ENCODE measurements at places on chromosomes 5 and 9.

DNA sequence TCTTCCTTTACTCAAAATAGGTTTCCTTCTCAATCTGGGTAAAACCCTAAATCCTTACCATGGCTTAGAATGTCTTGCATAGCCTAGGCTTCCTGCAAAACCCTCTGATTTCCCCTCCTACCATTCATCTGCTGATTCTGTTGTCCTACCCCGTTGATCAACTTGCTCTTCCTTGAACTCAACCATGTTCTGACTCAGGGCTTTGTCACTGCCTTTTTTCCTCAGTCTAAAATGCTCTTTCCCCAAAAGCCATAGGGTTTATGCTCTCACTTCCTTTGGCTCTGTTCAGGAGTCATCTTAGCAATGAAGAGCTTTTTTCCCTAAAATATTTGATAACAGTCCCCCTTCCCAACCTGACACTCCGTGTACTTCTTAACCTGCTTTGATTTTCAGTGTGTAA, 79.4 kb upstream of the IZUMO3 start:
- no peak for DNase-seq

- peak; percentile 40 for DNase-seq
Observed at GRCh38 chr5:145797336-145797735, 37.8 kb downstream of the PRELID2 start.

- no peak for DNase-seq
Observed at GRCh38 chr5:41457094-41457493, 53.3 kb downstream of the PLCXD3 start.

DNA sequence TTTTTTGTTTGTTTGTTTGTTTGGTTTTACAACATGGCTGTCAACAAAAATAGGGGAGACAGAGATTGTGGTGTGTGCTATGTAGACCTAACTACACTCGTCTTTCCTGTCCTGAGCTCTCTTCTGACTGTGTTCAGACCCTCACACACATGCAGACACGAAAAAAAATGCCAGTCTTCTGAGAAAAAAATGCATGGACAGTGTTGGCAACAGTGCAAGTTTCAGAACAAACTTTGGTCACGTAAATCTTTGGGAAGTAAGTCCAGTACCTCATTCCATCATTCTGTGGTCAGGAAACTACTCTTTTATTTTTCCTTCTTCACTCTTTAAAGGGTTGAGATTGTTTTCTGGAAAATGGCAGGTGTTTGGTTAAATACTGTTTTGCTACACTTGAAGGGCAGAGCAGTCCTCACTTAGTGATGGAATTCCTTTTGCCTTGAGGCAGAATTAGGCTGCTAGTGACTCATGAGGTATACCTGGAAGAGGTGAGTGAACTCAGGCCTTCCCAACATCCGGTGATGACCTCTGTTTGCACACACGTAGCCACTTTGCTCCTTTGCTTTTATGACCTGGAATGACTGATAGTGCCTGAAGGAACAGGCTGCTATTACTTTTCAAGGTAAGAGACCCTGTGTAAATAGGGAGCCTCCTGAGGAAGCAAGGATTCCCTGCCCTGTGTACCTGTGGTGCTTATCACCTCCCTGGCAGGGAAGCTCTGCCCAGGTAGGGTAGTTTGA, 81.6 kb upstream of the TNFAIP8 start:
- DNase-seq, result peak; percentile 93

DNA sequence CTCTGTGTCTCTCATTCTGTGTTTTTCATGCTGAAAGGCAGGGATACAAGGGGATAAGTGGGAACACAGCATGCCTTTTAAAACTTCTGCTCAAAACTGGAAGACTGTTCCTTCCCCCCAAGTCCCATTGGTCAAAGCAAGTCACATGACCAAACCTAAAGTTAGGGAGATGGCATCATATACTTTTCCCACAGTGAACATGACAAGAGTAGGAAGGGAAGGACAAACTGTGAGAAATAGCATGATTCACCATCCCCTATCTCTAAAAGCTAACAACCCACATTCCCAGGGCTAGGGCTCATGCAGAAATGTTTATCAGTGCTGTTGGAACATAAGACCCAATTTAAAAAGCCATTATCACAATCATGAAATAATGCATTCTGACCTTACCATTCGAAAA, 24.2 kb upstream of the SHISAL2B start:
- no peak for DNase-seq

DNA sequence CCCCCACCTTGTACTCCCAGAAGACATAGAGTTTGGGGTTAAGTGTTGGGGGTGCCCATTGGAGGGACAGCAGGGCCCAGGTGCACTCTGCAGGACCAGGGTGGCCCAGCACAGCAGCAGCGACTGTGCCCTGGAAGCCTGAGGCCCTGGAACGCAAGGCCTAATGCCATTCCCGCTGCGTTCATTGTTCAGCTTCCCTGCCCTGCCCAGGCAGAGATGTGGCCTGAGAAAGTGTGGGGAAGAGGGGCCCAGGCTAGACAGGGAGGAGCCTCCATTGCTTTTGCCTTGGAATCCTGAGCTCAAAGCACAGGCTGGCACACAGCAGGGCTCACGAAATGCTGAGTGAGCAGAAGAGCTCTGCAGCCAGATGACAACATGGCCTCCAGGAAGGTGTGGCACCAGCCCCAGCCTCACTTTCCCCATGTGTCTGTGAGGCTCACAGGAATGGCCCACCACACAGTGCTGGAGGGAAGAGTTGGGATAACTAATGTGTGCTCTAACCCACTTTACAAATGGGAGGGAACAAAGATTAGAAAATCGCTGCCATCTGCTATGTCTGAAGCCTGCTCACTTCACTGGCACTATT, 19.4 kb downstream of the S1PR3 start:
- DNase-seq, result no peak

- peak; percentile 84 for DNase-seq
Observed at GRCh38 chr5:171422902-171423663, 3.6 kb downstream of the FGF18 start.

- no peak for DNase-seq
Observed at GRCh38 chr5:6261668-6262067, 116.7 kb downstream of the MED10 start.

Data from renal cortical epithelial cell (primary cell).